ENCODE measurements at places on chromosomes 1 and 21.

GRCh38 chr1:162405800-162406199, 6.1 kb downstream of the SH2D1B start:
- DNase-seq = no peak

DNA sequence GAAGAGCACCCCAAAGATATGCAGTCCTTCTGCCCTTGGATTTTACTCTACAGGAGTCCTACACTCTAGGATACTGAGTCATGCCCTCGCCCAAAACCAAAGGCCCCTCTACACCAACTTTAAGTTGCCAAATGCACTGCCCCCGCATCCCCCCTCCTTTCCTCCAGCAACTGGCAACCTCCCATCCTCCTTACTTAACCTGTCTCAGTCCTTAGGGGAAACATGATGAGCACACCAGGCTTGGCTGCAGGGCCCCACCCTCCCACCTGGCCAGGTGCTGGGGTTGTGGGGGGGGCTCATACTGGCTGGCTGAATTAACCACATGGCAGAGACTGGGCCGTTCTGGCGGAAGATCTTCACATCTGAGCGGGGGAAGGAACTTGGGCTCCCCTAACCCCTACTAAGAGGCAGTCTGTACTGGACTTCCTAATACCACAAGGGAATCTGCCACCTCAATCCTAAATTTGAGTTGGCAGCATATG, 1.2 kb downstream of the HDGF start:
- DNase-seq = peak; percentile 49

GRCh38 chr1:94772845-94773244, 47.3 kb upstream of the SLC44A3 start:
- no peak for DNase-seq

- no peak for DNase-seq
Observed at GRCh38 chr1:205258261-205258691, 30.5 kb downstream of the TMCC2 start.

DNA sequence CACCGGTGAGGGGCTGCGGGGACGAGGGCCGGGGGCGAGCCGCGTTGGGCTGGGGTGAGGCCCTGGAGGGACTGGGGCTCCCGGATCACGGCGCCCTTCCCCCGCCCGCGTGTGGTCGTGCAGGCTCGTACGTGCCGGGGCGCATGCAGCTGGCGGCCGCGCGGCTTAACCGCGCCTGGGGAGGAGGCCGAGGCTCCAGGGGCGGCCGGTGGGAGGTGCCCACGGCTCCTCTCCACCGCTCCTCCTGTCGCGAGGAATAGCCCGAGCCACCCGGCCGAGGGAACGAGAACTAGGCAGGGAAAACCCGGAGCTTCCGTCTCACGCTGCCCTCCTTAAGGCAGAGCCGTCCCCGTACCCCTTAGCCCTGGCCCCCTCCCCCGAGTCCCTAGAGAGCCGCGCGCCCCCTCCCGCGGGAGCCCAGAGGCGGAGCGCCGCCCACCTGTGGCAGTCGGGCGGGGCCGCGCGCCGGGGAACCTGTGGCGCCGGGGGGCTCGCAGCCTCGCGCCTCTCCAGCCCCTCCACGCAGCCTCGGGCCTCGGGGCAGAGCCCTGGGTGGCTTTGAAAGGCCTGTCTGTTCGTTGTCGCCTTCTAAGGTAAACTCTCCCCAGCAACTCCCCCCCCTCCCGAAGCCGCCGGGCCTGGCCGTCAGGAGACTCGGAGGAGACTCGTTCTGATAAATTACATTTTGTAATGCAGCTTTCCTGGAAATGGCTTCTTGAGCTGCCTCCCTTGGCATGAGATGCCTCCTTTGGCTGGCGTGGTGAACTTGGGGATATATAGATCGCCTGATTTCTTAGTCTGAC, 746 bp downstream of the AK4 start:
- peak; percentile 69 for DNase-seq

DNA sequence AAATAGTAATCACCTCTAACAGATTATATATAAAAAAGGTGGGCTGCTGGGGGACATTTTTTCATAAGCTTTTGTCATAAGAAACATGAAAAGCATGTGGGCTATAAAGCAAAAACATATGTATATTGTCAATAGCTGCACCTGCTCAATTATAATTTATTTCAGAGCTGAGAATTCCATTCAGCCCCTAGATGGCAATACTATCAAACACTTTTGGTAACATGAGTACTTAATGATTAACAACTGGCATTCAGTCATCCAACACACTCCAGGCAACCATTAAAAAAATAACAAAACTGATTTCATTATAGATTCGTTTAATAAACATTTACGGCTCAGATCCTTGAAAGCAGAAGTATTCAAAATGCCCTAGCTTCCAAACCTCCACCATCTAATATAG, 115.1 kb downstream of the KCTD3 start:
- no peak for DNase-seq
